ENCODE measurements at places on chromosomes 4 and X.

DNA sequence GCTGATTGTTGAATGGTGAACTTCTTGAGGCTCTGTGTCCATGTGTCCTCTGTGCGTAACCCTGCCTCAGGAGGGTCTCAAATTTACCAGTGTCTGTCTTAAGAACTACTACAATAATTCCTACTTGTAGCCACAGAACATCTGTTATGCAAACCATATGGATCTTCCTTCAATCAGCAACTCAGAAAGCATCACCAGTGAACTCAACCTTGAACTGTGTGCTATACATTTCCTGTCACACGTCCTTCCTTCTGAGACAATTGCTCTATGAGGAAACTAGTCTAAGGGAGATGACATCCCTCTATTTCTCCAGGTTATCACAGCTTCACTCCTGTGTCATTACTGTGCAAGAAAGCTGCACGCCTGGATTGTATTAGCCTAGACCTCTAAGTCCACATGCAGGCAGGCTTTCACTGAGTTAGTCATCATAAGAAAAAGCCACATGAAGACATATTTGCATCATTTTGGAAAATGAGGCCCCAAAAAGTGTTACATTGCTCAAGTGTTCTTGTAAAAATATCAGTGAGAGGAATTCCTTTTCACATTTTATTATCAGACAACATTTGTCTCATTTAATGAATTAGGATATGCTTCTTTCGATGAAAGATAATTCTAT is 157.8 kb downstream of the AFF2 start:
- no peak for DNase-seq

DNA sequence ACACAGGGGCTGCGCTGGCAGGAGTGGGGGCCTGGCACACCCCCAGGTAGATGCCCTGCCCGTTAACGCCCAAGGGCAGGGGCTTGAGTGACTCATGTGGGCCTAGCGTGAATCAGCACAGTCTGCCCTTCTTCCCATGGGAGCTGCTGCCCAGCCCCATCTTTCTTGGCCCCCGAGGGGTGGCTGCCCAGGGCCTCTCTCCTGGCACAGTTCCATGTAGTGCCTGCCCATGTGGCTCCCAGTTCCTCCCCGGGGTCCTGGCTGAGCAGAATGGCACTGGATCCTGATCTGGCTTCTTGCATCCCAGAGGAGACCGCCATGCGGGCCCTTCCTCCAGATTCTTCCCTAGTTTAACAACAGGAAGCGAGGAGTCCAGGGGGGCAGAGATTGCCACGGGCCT is 2.1 kb upstream of the AVPR2 start:
- no peak for DNase-seq

DNA sequence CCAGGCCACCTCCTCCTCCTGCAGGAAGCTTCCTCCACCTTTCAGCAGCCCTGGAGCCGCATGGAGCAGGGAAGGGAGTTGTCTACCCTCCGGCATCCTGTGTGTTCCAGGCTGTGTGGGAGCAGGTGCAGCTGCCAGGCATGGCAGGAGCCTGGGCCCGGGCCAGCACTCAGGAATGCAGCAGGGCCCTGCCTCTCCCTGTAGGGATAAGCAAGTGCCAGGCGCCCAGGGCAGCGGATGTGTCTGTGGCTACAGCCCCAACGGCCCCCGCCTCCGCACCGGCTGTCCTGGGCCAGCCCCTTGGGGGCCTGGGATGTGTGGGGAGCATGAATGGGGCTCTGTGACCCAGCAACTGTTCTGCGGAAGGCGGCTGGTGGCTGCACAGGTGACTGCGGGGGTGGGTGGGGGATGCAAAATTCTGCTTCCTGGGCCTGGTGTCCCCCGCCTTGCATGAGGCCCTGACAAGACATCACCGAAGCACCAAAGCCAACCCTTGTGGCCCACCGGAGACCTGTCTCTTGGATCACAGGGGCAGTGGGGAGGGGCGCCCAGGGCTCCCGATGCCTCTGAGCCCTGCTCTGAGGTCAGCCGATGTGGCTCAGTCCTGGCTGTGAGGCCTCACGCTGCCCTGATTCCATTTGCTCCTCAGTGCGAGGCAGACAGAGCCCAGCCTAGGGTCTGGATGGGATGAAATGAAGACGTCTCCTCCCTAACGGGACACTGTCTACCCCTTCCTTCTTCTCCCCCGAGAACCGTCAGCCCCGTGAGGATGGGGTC is 1.4 kb upstream of the DOK7 start:
- no peak for DNase-seq

DNA sequence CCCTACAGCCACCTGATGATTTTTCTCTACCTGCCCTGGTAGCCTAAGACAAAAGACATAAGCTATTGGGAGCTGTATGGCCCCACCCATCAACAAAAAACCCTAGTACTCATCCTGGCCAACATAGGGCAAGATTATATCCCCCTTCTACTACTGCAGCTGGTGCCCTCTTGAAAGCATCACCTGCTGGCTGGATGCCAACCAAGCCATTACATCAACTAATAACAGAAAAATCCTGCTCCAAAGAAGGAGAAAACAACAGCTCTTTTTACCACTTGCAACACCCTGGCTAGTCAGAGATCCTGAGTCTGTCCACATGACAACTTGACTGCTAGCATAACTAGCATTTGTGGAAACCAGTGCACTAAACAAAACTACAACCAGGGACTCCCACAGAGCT is 43.6 kb upstream of the UPRT start:
- no peak for DNase-seq

GRCh38 chr4:82789025-82789776 is 9.4 kb downstream of the SCD5 start:
- DNase-seq = no peak

GRCh38 chrX:55206162-55206941 is 13.8 kb upstream of the PAGE5 start:
- DNase-seq = no peak

DNA sequence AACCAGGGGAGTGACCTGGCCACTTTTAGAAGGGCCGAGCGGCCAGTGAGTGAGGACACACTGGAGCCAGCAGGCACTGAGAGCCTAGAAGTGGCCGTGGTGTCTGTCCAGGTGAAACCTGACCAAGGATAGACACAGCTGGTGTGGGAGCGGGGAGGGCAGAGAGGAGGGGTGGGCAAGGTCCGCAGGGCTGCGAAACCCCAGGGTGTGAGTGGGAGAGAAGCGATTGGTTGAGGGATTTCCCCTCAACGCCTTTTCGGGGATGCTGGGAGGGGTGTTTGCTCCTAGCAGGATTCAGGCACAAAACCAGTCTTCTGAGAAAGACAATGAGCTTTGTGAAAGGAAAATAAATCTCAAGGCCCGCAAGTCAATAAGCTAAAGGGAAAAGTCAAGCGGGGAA is 33.2 kb upstream of the ARSD start:
- no peak for DNase-seq

- no peak for DNase-seq
These were observed at the start of gene FDCSP for GRCh38 chr4:70225824-70226223. Gene FDCSP, plus strand, starts transcription at chr4:70226124. Its CDS starts 5,071 bp downstream, at chr4:70231195.

GRCh38 chr4:124737619-124738018 is 25.1 kb upstream of the ANKRD50 start:
- DNase-seq = no peak

GRCh38 chr4:168811786-168812651 is 198.0 kb downstream of the CBR4 start:
- DNase-seq = no peak

DNA sequence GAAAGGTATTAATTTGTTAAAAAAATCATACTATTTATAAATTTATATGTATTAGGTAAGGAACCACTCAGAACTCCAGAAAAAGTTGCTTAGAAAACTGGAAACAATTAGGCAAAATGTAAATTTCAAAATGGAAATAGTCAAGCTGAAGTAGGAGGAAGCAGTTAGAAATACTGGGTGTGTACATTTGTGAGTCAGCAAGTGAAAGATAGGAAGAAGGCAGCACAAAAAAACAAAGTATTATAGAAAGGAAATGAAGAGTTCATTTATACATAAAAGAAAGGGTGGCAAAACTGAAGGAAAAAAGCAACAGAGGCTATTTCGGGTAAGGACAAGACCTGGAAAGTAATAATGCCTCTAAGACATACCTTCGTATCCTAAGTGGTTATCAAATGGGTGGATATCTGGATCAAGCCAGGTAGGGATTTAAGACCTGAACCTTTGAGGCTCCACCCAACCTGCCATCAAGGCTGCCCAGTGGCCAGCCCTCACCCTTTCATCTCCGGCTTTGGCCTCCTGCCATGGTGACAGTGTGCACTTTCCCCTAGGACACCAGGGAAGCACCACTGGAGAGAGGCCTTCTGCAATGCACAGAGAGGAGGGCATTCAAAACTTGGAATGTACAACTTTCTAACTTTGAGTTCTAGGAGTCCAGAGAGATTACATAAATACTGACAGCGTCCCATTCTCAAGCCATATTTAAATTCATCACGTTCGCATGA is at the start of gene LRRC66:
Gene LRRC66 (minus strand): TSS at position 428 of the 722 bp plus-strand sequence. CDS start 2,750 bp downstream, outside the sequence.
- DNase-seq = no peak

DNA sequence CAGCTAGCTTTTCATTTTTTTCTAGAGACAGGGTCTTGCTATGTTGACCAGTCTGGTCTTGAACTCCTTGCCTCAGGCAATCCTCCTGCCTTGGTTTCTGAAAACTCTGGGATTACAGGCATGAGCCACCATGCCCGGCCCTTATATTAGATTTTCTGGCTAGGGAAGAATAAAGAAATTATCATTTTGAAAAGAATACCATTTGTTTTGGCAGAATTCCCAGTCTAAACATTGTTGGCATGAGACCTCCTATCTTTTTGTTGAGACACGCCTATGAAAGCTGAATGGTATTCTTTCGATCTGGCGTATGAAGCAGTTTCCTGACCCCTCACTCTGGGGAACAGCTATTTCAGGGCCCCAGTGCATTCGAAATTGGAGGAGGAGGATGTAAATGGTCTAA is 107.0 kb downstream of the REPS2 start:
- DNase-seq = no peak

- no peak for DNase-seq
These were observed 560.4 kb downstream of the ANKRD50 start for GRCh38 chr4:124152132-124152531.

GRCh38 chr4:44446191-44446590 is 2.4 kb downstream of the KCTD8 start:
- DNase-seq = no peak

GRCh38 chr4:13615161-13615560 is 12.4 kb downstream of the BOD1L1 start:
- DNase-seq = no peak

GRCh38 chr4:16608611-16609125 is 289.8 kb downstream of the LDB2 start:
- no peak for DNase-seq

GRCh38 chr4:7083597-7084563 is 16.0 kb upstream of the GRPEL1 start:
- no peak for DNase-seq

DNA sequence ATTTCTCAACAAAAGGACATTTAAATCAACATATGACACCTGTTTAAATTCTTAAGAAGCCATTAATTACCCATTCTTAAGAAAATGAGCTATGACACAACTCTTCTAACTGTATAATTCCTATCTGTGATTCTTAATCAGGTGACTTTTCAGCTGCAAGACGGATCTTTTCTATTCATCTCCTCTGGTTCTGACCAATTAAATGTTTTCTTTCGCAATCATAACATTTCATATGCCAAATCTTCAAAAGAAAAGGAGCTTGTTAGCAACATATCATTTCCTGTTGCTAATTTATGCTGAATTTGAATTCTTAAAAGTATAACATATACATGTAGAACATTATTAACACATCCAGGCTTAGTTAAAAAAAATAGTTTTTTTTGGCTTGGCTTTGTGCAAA is 62.5 kb downstream of the SEL1L3 start:
- no peak for DNase-seq

- no peak for DNase-seq
These were observed 287.1 kb upstream of the ADGRL3 start for GRCh38 chr4:60913002-60913401.
